ENCODE measurements at places on chromosomes 4 and X.
A peak's percentile ranks its signal among the peaks of the same experiment; 100 is the strongest.

GRCh38 chr4:122716825-122717448 is 15.6 kb upstream of the BBS12 start:
- DNase-seq = peak; percentile 1

DNA sequence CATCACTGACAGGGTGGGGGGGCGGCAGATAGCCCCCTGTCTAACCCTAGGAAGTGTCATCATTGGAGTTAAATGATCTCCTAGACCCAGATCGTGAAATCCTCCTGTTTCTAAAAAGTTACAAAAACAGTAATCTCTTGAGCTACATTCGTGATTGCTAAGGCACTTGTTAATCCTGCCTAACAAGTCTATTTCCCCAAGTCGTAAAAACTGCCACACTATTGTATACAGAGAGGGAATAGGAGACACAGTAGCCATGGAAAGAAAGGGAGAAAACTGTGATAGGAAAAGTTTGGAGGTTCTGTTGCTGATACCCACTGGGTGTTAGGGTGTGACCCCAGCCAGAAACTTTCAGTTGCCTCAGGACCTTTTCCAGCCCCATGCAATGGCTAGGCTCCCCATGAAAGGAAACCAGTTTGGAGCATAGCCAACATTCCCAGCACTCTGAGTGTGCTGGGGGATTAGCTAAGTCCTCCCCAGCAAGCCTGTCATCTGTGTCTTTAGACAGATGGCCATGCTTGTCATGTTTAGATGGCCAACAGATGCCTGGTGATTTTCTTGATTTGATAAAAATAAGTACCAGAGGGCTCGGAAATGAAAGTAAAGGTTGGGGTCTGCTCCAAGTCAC is 63.3 kb upstream of the ANXA10 start:
- DNase-seq = no peak

GRCh38 chrX:134604701-134605311 is 53.5 kb downstream of the PLAC1 start:
- peak; percentile 97 for DNase-seq

DNA sequence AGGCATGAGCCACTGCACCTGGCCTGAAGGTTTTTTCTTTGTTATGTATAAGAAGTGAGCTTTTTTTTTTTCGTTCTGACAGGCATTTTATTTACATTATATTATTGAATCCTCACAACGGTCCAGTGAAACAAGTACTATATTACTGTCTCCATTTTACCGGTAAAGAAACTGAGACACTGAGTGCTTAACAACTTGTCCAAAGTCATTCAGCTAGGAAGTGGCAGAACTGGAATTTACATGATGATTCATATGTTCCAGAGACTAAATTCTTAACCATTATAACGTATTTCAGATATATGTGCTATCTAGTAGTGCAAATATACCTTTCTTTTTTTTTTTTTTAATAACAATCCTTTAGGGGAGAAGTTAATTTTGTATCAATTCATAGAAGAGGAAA is 18.4 kb upstream of the SLC6A14 start:
- DNase-seq = no peak

GRCh38 chrX:121356139-121356849 is 308.9 kb downstream of the GLUD2 start:
- DNase-seq = no peak

- DNase-seq = no peak
Observed at GRCh38 chr4:80434238-80434637, 98.7 kb downstream of the CFAP299 start.

DNA sequence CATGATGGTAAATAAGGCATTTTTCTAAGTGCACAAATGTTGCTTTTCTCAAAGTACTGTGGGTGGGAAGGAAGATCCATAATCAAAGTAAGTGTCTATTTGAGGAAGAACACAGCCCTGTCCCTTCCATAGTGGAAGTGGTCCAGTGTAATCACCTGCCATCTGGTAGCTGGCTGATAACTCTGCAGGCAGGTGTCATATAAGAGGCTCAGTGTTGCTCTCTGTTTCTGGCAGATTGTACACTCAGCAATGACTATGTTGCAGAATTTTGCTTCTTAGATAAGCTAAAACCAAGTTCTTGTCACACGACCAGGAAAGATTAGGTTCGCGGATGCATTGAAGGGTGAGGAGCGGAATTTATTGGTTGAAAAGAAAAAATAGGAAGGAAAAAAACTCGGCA is 20.9 kb downstream of the SAGE1 start:
- no peak for DNase-seq

DNA sequence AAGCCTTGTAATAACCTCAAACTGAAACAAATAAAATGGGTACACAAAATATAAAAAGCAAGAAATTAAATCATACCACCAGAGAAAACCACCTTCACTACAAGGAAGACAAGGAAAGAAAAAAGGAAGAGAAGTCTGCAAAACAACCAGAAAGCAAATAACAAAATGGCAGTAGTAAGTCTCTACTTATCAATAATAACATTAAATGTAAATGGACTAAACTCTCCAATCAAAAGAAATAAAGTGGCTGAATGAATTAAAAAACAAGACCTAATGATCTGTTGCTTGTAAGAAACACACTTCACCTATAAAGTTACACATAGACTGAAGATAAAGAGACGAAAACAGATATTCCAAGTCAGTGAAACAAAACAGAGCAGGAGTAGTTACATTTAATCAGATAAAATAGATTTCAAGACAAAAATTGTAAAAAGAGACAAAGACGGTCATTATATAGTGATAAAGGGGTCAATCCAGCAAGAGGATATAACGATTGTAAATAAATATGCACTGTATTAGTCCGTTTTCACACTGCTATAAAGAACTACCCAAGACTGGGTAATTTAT is 144.1 kb downstream of the MAB21L2 start:
- no peak for DNase-seq

DNA sequence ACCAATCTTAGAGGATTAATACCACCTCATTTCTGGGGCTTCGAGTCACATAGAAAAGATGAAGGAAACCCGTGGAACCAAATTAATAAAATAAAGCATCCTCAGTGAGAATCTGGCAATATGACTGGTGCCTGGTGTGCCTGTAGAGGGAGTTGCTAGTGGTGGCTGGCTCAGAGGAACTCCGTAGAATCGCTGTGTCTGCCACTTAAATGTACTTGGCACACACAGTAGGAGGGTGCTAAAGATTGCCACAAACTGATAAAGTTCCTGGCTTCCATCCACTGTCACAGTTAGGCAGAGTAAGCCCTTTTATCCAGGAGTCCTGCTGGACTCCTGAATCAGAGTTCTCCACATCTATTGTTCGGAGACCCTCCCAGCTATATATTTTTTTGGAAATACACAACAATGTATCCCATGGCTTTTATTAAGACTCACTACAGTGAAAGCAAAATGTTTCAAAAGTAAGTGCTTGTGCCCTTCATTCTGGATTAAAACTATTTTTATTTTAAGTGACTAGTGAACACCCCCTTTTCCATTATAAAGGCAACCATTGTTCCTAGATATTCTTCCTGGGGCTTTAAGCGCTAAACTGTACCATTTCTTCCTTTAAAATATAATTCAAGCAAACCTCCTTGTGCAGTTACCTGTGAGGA is 56.6 kb downstream of the KIF4A start:
- DNase-seq = no peak

- DNase-seq = no peak
Observed at GRCh38 chr4:109809655-109810054, 5.9 kb upstream of the GAR1 start.

DNA sequence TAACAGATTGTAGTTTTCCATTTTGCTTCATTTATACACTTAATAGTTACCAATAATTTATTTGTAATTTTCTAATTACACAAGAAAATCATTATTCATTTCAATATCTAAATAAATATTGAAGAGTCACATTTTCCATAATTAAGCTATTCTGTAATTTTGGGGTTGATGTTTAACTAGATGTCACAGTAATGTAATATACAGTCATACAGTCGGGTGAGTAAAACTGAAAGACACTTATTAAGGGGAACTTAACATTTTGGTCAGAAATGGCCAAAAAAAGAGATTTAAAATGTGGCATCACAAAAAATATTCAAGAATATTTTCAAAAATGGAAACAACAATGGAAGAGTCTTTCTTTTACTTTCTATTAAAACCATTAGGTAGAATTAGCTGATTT is 1080.3 kb downstream of the ARAP2 start:
- no peak for DNase-seq

DNA sequence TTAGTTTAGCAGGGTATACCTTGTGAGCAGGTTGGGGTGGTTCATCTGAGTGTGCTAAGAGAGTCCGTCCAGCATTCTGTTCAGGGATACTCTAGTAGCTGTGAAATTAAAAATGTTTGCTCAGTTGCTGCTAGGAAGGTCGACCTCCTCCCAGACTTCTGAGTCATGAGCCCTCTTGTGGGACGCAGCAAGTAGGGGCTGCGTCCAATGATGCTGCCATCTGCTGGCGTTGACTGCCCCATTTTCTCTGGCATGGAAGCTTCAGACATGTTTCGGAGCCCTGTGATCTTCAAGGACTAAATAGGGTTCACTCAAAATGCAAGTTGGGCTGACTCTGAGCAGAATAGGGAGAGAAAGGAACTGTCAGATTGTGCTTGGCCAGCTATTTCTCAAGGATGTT is 201.0 kb upstream of the ARSJ start:
- peak; percentile 16 for DNase-seq

DNA sequence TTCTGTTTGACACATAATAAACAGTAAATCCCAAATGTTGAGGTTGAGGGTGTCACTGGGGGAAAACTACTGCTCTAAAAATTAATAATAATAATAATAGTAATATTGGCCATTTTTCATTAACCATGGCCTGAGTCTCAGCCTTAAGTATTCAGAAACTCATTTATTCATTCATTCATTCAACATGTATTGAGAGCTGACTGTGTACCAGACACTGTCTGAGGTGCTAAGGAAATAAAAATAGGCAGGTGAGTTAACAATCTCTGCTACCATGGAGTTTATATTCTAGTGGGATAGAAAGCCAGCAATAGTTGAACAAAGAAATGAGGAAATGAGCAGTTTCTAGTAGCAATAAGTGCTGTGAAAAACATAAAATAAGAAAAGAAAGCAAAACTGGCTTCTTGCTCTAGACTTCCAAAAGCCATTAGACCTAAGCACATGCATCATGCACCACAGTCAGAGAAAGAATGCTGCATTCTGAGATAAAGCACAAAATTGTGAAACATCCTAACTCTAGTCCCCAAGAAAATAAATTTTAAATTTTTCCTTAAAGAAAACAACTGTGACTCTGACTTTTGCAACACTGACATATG is 278.7 kb downstream of the RCHY1 start:
- no peak for DNase-seq

DNA sequence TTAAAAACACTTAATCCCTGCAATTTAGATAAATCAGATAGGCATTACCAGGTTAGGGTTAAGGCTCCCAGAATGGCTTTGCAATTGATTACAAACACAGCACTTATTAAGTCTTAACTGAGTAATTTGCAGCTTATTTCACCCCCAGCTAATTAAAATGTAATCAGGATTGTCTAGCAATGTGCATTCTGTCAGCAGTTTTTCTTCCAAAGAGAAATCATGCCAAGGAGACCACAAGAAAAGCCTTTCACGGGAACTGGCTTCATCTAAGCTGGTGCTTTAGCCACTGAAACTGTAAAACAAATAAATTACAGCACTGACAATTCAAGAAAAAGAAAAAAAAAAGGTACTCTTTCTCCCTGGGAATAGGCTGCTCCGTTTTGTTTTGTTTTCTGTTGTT is 2.1 kb downstream of the ANOS1 start:
- DNase-seq = no peak

GRCh38 chr4:160831165-160831922 is 1332.5 kb downstream of the FSTL5 start:
- DNase-seq = no peak

DNA sequence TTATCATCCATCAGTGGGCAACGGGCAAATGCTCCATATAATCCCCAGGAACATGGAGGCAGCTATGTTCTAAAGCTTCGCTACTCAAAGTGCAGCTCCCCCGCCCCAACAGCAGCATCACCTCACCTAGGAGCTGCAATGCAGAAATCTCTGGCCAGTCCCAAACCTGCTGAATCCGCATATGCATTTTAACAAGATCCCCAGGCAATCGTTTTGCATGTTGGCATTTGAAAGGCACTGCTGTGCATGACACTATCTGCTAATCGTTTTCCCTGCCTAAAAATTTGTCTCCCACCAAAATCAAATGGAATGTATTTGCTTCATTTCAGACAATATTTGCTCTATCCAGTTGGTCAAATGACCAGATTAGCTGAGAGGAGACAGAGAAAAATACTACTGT is 15.2 kb downstream of the ADGRG2 start:
- DNase-seq = no peak

DNA sequence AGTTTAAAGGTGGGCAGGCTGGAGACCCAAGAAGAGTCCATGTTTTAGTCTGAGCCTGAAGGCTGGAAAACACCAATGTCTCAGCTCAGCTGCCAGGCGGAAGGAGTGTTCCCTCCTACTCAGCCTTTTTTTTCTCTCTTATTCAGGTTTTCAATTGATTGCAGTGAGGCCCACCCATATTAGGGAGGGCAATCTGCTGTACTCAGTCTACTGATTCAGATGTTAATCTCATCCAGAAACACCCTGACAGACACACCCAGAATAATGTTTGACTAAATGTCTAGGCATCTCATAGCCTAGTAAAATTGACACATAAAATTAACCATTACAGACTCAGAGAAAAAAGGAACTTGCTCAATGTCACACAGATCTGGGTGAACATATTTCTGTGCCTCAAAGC is 347.1 kb downstream of the GBA3 start:
- no peak for DNase-seq

Data from NCI-H2171 treated with DMSO at 0.1 percent for 48 hours (cell line).